SIG-M5 (cell line): ENCODE measurements at places on chromosomes 5 and 9.

- no peak for DNase-seq
Observed at GRCh38 chr5:81835814-81836367, 85.0 kb upstream of the SSBP2 start.

DNA sequence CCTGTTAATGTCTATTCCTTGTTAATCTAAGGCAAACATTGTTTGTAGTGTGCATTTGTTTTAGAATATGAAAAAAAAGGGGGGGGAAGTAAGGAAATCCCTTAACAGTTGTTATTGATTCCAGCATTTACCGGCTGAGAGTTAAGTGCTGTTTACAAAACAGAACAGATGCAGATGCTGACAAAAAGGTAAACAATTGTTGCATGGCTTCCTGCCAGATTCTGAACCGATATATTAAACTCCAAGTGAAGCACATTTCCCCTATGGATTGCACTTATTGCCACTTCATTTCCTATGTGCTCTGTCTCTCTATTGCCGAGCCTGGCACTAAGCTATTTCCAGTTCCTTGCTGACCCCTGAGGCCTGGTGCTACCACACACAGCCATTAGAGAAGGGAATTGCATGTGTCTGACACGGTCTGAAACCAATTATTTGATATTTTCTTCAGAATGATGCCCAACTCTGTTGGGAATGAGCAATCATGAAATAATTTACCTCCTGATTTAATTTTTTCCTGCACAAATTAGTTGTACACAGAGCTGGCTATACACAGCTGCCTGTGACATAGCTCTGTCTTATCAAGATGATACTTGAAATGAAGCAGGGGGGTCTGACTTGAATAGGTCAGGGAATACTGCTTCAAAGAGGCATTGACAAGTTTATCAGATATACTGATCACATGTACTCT lies 109.8 kb downstream of the KIAA0825 start:
- no peak for DNase-seq

DNA sequence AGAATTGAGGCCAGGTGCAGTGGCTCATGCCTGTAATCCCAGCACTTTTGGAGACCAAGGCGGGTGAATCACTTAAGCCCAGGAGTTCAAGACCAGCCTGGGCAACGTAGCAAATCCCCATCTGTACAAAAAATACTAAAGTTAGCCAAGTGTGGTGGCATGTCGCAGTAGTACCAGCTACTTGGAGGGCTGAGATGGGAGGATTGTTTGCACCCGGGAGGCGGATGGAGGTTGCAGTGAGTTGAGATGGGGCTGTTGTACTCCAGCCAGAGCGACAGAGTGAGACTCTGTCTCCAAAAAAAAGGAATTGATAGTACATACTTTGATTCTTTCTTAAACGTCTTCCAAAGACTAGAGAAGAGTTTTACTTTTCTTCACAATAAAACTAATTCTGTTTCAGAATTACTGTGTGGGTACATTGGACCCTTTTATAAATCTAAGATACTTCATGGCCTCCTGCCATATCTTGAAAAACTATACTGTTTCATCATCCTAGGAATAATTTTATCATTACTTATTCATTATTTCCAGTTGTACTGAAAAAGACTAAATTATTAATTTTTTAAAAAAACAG lies 132.0 kb upstream of the GRHPR start:
- DNase-seq, result no peak

DNA sequence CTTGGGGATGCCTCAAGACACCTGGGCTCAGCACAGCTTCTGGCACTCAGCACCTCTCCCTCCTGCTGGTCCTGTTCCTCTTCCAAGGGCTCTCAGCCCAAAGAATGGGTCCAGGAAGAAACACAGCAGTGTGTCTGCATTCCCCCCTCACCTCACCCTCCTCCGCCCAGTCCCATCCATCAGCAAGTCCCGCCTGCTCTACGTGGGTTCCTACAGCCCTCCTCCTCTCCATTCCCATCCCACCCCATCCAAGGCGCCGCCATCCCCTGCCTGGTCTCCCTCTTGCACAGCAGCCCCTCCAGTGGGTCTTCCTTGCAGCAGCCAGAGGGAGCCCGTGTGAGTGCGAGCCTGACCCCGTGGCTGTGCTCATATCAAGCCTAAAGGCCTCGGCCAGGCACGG lies 52.3 kb upstream of the RPL26L1 start:
- DNase-seq, result no peak

- no peak for DNase-seq
Observed at GRCh38 chr9:90343366-90343765, 299.3 kb downstream of the DIRAS2 start.

GRCh38 chr5:65185468-65185867 lies 296.3 kb downstream of the ADAMTS6 start:
- no peak for DNase-seq

DNA sequence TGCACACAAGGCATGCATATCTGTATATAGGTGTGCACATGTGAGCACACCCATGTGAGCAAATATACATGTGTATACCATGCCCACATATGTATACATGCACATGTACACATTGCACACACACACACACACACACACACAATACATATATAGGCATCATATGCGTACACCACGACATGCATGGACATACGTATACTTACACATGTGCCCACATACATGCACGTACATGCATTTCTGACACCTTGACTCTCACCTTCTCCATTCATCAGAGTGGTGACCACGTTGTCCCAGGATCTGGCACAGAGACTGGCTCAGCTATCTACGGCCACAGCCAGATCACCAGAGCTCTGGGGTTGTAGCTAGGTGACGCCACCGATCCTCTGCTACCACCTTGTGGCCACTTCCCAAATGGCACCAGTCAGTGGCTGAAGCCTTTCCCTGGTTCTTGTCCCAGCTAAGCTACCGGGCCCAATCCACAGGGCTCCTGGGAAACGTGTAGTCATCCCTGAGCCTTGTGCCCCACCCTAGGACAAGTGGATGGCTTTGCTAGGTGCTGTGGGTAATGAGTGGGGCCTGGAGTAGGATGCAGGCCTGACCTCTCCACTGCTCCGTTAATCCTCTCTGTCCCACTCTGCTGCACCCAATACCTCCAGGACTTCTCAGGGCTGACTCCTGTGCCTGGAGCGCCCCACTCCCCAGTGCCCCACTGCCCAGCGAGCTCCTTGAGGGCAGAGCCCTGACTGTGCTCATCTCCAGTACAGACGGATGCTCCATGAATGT lies 194.4 kb downstream of the RGS3 start:
- DNase-seq, result no peak

DNA sequence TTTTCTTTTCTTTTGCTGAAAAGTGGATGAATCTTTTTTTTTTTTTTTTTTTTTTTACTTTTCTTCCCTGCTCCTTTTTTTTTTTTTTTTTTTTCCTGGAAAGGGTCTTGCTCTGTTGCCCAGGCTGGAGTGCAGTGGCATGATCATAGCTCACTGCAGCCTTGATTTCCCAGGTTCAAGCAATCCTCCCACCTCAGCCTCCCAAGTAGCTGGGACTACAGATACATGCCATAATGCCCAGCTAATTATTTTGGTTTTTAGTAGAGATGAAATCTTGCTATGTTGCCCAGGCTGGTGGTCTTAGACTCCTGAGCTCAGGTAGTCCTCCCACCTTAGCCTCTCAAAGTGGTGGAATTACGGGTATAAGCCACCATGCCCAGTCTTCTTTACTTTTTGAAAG lies 20.9 kb downstream of the HSD17B4 start:
- no peak for DNase-seq

DNA sequence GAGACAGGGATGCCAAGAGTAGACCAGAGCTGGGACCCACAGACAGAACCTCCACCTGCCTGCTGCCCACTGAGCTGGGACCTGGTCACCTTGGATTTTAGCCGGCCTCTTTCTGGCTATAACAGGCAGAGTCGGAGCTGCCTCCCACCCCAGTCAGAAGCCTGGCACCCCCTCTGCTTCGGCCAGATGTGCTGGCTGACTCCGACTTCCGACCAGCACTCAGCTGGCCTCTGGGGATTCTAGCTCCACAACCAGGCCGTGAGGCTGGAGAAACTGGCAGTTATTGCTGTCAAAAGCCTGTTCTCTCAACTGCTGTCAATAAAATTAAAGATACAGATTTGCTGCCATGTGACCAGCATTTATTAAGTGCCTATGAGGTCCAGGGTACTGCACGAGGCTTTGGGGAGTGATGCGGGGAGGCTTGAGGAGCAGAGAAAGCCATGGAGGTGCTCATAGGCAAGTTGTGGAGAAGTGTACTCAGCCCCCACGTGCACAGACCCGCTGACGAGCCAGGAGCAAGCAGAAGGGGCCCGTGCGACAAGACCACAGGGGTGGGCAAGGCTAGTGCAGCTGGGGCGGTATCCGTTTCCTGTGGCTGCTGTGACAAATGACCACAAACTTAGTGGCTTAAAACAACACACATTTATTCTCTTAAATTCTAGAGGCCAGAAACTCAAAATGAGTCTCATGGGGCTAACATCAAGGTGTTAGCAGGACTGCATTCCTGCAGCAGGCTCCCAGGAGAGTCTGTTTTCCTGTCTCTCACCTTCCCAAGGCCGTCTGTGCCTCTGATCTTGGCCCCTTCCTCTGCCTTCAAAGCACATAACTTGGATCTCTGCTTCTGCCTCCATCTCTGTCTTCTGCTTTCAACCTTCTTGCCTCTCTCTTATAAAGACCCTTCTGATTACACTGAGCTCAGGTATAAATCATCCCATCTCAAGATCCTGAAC lies 13.1 kb downstream of the GFI1B start:
- DNase-seq, result no peak

- DNase-seq, result no peak
Observed at GRCh38 chr5:10355071-10355889, 1.8 kb downstream of the MARCHF6 start.

DNA sequence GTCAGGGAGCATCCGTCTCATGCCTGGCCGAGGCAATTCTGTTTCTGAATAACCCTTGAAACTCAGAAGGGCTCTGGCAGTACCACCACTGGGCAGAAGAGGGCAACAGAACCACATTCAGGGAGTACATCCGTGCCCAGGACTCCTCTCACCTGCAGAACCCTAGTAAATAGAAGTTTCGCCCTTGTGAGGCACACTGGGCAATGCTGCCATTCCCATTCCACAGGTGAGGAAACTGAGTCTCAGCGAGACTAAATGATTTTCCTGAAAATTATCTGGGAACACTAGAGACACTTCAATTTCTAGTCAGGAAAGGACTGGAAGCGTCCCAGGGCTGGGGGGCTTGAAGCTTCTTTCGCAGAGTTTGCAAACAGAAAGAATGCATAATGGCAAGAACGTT lies 74.7 kb downstream of the FGF1 start:
- no peak for DNase-seq

GRCh38 chr9:86660146-86660943 lies 287.0 kb downstream of the GAS1 start:
- no peak for DNase-seq

DNA sequence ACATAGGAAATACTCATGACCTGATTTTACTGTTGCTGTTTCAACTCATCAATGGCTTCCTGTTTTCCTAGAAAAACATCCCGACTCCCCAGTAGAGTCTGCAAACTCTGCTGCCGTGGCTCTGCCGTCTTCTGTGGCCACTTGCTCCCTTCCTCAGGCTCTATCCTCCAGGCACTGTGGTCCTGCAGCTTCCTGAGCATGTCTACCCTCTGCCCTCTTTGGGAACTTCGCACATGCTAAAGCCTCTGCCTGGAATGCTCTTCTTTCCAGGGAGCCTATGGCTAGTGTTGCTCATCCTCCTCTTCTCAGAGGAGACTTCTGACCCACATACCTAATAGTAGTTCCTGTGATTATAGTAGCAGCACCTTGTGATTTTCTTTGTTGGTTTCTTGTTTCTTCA lies 256.9 kb downstream of the MAN2A1 start:
- DNase-seq, result no peak

DNA sequence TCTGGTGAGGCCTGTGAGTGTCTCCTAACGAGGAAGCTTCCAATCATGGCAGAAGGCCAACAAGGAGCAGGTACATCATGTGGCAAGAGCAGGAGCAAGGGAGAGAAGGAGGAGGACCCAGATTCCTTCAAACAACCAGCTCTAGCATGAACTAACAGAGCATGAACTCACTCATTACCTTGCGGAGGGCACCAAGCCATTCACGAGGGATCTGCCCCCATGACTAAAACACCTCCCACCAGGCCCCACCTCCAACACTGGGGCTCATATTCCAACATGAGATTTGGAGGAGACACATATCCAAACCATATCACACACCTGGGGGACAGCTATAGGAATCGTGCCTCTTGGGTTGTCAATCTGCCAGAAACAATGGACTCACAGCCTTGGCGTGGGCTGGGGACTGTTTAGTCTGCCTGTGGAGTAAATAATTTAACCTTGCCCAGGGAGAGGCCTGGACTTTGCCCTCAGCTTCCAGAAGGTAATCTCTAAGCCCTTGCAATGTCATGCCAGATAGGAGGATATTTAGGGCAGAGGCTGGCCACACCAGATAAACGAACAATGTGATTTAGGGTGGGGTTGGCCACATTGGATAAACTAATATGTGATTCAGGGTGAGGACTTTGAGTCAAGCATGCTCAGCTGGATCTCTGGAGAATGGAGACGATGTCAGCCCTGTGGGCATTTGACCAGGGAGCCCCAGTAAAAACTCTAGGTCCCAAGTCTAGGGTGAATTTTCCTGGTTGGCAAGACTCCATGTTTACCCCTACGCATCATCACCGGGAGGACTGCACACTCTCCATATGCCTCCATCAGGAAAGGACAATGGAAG lies 13.6 kb upstream of the VDAC1 start:
- no peak for DNase-seq

DNA sequence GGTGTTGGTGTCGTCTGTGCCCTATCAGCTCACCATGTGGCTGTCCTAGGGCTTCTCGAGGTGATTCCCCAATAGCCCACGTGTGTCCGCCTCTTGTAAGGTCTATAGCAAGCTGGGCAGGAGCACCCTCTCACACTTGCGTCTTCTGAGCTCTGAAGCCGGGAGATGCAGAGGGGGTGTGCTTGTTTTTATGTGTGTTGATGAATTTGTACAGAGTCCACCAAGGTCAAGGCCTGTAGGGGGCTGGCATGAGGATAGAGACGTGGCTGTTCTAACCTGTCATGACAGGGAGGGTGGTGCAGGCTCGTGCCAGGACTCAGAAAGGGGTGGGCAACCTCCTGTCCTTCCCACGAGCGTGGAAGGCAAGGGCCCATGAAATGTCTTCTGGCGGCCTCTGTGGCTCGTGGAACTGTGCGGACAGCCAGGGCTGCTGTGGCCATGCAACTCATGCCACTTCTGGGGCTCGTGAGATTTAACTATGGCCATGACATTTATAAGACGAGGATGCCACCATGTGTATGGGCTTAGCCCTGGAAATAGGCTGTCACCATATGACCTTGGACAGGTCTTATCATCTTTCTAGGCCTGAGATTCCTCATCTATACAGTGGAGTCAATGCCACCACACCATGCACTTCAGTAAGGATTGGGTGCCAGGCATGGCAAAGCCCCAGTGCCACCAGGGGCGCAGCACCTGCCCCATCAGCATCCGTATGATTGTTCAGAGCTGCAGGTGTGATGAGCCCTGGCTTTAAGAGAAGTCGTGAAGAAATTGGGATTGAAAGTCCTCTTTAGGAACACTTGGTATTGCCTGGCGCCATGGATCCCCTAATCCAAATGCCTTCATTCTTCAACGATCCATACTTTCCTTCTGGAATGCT lies 2.3 kb upstream of the OLFM1 start:
- no peak for DNase-seq

- DNase-seq, result no peak
Observed at GRCh38 chr9:83280268-83280667, 217.3 kb upstream of the RASEF start.

GRCh38 chr9:15295761-15296405 lies 11.1 kb downstream of the TTC39B start:
- DNase-seq, result no peak

- DNase-seq, result no peak
Observed at GRCh38 chr5:68303754-68304420, 88.3 kb downstream of the PIK3R1 start.
